Activated CD4-positive, alpha-beta T cell treated with anti-CD3 and anti-CD28 coated beads for 36 hours (primary cell): ENCODE measurements at places on chromosomes 1 and 21. TPM values are rescaled to one million over a fixed set of nuclear protein-coding genes. Genes with fewer than 3 reads are reported as not detected.

Gene TMCC2
- total RNA-seq: 10.5 TPM

Gene CD160
- not detected for total RNA-seq

Gene NPHP4
- total RNA-seq: 14.1 TPM

Gene NES
- total RNA-seq: not detected

Gene CD164L2
- not detected for total RNA-seq

DNA sequence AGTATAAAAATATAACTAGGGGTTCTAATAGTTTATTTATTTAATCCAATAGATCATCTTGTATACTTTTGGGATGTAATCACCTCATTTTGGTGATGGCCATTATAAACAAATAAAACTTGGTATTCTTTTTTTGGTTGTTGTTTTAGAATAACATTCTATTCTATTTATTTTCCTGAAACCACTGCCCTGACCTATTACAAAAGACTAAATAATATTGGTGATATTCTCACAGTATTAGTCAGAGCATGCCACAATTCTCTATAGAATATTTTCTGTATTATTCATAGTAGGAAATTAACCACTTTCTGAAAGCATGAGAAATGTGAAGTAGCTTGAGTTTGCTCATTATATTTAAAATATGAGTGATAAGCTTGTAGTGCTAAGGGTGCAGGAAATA is 54.1 kb upstream of the LRRC7 start:
- DNase-seq: no peak

DNA sequence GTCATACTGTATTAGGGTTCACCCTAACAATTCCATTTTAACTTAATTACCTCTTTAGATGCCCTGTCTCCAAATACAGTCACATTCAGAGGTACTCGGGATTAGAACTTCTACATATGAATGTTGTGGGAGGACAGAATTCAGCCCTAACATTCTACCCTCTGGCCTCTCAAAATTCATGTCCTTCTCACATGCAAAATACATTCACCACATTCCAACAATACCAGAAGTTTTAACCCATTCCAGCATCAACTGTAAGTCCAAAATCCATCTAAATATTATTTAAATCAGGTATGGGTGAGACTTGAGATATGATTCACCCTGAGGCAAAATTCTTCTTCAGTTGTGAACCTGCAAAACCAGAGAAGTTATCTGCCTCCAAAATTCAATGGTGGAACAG is 14.5 kb downstream of the LY9 start:
- DNase-seq: no peak

DNA sequence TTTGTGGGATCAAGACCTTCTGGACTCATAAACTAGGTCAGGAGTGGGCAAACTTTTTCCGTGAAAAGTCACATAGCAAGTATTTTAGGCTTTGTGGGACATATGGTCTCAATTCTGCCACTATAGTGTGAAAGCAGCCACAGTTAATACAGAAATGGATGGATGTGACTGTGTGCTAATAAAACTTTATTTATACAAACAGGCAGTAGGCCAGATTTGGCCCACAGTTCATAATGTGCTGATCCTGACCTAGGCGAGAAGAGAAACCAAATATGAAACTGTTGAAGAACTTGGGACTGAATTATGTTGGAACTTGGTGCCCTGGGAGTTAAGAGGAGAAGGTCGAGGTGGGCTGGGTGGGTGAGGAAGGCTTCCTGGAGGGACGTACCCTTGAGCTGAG is 17.1 kb downstream of the PADI3 start:
- no peak for DNase-seq

DNA sequence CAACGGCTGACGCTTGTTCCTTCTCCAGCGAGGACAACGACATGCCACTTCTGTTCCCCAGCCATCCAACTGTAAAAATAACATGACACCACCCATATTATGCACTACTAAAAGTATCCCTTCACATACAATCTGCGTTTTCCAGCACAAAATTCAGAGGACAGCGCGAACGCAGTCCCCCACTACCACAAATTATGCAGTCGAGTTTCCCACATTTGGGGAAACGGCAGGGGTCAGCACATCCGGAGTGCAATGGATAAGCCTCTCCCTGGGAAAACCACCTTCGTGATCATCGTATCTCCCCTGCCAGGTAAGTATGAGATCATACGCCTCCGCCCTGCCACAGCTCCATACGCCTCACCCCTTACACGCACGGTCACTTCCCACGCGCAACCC is 120.9 kb downstream of the PPIAL4G start:
- peak; percentile 69 for DNase-seq

DNA sequence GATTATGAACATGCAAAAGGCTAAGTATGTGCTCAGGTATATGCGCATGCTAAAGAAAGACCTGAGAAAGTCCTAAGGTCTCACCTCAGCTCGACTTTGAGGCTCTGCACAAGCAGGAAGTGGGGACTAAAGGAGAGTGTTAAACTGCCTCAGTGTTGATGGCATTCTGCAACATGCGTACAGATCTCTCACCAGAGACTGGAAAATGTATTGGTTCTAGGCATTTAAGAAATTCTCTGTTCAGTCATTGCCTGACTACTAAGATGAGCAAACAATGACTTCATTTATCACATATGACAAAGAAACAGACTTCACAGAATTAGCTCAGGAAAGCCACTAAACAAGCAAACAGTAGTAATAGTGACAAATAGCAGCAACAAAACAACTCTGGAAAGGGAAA is 90.8 kb downstream of the USH2A start:
- DNase-seq: no peak

GRCh38 chr1:55803429-55803828 is 588.3 kb upstream of the USP24 start:
- no peak for DNase-seq

- DNase-seq: no peak
These were observed 5.1 kb downstream of the HLX start for GRCh38 chr1:220884109-220884980.

GRCh38 chr1:46179138-46180081 is 3.1 kb upstream of the P3R3URF start:
- DNase-seq: peak; percentile 80

DNA sequence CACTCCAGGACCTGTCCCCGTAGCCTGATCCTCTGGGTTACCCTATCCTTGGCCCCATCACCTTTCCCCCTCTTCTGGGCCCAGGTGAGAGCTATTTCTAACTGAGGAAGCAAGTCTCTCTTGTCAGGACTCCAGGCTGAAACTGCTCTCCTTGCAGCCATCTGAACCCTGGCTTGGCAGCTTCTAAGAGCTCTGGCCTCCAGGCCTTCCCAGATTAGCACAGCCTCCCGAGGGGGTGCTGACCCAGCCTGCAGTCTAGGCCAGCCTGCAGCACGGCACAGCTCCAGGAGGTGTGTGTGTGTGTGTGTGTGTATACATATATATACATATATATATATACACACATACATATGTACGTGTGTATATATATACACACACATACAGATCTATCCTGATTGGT is 17.4 kb downstream of the CACNA1S start:
- DNase-seq: no peak
